WTC11 (cell line): ENCODE measurements at places on chromosomes 2 and 18. TPM values are rescaled to one million over a fixed set of nuclear protein-coding genes. Genes with fewer than 3 reads are reported as not detected.

- H3K4me1 ChIP-seq: no peaks in the 10 kb centered on the region
- no peak for DNase-seq
- peaks cover 4% of the 10 kb centered on the region for H3K27me3 ChIP-seq
- H3K27ac ChIP-seq: no peak overlapping the region
- H3K36me3 ChIP-seq: peaks cover 32% of the 10 kb centered on the region
These were observed 462.3 kb upstream of the SALL3 start for GRCh38 chr18:78517328-78517727.

- H3K27ac ChIP-seq: no peak overlapping the region
- no peaks in the 10 kb centered on the region for H3K27me3 ChIP-seq
- no peaks in the 10 kb centered on the region for H3K36me3 ChIP-seq
- peaks cover 13% of the 10 kb centered on the region for H3K4me1 ChIP-seq
- H3K4me3 ChIP-seq: no peak overlapping the region
These were observed 149.4 kb downstream of the TNS1 start for GRCh38 chr2:217853301-217853881.

SNORC gene
- total RNA-seq: 2.8 to 3.4 TPM (median 3.4 TPM) in 3 replicates

ANKRD44 gene
- 0.68 to 0.85 TPM (median 0.71 TPM) in 3 replicates for total RNA-seq
